ENCODE measurements at places on chromosomes 1 and 21.
A peak's percentile ranks its signal among the peaks of the same experiment; 100 is the strongest.

DNA sequence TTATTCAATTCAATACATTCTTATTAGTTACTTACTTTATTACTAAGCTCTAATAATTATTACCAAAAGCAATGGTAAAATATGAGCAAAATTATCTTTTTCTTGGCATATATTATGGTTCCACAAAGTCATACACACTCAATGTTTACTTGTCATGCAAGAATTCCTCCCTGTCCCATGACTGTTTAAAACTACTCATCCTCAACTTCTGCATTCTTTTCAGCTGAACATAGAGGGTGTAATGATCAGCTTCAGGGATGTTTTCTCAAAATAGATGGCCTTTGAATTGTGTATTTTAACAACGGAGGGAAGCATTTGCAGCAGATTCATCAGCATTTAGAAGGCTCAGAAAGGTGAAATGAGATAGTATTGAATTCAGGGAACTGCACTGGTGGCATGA is 499.0 kb downstream of the RWDD3 start:
- DNase-seq = no peak

DNA sequence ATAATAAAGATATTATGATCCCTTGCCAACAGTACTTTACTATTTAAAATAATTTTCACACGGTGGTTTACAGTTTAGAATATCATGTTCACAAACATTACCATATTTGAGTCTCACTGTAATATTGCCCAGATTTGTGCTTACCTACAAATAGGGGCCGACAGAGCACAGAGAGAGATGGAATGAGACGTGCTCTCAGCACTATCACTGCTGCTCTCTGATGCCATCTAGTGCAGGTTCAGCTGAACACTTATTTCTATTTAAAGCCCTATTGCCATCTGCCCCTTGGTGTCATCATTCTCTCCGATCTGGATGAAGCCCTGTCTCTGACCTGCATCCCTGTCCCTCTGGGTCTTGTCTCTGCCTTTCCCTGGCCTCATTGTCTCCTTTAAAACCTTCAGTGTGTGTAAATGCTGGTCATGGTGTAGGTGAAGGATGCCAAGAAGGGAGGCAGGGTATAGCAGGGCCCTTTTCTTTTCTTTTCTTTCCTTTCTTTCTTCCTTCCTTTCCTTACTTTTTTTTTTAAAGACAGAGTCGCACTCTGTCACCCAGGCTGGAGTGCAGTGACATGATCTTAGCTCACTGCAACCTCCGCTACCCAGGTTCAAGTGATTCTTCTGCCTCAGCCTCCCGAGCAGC is 6.9 kb upstream of the GPATCH4 start:
- peak; percentile 74 for DNase-seq

GRCh38 chr1:57112148-57112547 is 146.3 kb upstream of the C8B start:
- no peak for DNase-seq

GRCh38 chr1:76158126-76158525 is 83.6 kb downstream of the ST6GALNAC3 start:
- no peak for DNase-seq

GRCh38 chr1:174376030-174376429 is 71.7 kb upstream of the GPR52 start:
- DNase-seq = no peak

DNA sequence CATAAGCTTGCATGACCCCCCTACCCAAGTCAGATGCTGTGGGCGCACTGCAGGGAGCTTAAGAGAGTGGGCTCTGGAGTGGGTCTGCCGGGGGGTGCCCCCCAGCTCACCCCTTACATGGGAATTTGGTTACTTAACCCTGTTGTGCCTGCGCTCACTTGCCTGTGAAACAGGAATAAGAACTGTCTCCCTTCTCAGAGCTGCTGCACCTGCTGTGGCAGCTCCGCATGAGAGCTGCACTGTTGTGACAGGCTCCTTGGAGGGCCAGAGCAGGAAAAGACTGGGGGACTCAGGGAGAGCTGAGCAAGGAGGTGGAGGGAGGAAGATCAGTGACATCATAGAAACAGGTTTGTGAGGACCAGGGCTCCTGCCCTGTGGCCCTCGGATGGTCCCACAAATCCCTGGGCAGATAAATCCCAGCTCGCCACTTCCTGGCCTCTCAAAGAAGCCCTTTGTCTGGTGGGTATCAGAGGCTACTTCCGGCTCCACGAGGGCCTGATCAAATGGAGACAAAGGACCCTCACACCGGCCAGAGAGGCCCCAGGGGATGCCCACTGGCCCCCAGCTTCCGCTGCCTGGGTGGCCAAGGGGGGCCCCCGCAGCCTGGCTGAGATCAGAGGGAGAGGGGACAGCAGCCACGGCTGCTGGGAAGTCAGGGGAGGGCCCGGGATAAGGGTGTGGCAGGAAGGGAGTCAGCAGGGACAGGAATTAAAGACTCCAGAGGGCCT is 28.9 kb upstream of the LAPTM5 start:
- DNase-seq = peak; percentile 96

DNA sequence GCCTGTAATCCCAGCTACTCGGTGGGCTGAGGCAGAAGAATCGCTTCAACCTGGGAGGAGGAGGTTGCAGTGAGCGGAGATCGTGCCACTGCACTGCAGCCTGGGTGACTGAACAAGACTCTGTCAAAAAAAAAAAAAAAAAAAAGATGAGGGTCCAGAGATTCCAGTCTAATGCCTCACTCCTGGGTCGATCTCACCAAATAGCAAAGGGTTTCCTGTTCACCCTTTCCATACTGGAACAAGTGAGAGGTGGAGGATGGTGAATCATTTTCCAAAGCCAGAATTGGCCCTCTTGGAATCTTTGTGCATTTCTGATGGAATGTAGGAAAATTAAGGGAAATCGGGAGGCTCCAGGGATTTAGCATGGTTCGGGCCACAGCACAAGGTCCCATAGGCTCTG is 58.1 kb upstream of the ZNF648 start:
- DNase-seq = no peak

GRCh38 chr1:82449506-82450057 is 648.8 kb downstream of the ADGRL2 start:
- DNase-seq = no peak

DNA sequence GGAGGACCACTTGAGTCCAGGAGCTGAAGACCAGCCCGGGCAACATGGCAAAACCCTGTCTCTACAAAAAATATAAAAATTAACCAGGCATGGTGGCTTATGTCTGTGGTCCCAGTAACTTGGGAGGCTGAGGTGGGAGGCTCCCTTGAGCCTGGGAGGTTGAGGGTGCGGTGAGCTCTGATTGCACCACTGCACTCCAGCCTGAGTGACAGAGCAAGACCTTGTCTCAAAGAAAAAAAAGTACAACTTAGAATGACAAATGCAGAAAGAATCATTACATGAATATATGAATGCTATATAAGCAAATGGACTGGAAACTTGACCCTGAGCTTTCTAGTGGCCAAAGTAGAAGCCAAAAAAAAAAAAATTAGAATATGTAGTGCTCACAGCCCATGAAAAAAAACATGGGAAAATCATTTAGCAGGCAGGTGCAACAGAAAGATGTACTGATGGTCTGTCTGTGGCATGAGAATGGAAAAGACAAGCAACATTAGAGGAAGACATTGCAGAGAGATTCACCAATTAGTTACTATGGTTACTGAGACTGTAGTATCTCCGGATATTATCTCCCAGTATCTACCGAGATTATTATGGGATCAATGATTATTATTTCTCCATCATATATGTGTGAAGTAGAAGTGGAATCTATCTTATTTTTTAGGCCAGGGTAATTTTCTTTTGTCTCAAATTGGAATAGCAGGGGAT is 19.2 kb downstream of the ELAPOR1 start:
- no peak for DNase-seq

DNA sequence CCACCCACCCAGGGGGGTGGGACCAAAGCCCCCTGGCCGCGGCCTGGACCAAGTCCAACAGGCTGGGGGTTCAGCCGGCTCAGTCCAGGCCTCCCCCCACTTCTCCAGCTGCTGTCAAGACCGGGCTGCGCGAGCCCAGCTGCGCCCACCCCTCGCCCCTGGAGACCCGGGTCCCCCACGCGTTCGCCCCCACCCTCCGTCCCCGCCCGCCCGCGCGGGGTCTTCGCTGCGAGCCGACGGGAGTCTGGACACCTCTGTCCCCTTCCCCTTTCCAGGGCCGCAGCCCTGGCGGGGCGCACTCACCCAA is 253 bp downstream of the RAP1GAP start:
- no peak for DNase-seq

DNA sequence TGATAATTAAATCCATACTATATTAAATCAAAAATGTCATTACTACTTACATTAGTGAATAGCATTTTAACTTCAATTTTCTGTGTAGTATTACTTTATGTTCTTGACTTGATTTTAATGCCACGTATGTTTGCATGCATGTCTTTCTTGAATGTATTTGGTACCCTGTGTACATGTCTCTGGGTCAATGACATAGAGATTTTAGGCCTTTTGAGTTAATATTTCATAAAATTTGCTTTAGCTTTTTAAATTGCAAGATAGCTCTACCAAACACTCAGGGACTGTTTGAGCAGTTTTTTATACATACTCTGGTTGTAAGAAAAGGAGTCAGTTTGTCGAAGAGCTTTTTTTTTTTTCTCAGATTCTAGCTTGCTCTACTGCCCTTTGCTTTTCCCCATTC is 1.5 kb downstream of the MLLT11 start:
- DNase-seq = no peak

DNA sequence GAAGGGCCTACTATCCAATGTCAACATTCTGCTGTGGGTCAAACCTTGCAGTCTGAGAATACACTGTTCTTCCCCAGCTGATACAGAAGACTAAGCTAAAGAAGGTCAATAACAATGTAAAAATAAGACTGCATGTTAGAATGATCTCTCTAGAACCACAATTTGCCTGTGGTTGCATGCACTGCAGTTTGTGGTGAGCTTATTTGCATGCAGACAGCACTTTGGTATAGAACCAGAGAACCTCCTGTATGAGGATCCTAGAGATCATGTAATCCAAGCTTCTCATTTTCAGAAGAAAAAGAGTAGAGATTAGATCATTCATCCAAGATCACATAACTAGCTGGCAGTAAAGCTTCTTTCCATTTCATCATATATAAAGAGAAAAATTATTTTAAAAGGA is 15.8 kb downstream of the SYNJ1 start:
- no peak for DNase-seq

DNA sequence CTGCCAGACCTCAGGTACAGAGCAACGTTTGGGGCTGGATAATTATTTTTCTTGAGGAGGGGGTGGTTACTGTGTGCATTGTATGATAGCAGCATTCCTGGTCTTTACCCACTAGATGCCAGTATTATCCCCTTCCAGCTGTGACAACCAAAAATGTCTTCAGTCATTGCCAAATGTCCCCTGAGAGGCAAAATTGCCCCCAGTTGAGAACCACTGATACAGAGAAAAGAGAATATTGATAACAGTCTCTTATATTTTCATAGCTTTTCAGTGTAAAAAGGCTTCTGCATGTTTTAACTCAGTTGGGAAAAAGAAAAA is 51.8 kb upstream of the SYT14 start:
- DNase-seq = no peak

- no peak for DNase-seq
These were observed 45.6 kb upstream of the RGS2 start for GRCh38 chr1:192763243-192763642.

- DNase-seq = no peak
These were observed 9.0 kb upstream of the ABCG1 start for GRCh38 chr21:42209801-42210479.

- no peak for DNase-seq
These were observed 18.5 kb upstream of the LRRN2 start for GRCh38 chr1:204703826-204704612.

- DNase-seq = peak; percentile 84
These were observed 240.5 kb downstream of the TGFB2 start for GRCh38 chr1:218585511-218586184.

All from COLO829 (cell line).